T-helper 22 cell (primary cell): ENCODE measurements at places on chromosomes 6 and 20.

GRCh38 chr20:48728042-48728825 lies 99.6 kb downstream of the PREX1 start:
- no peak for DNase-seq

DNA sequence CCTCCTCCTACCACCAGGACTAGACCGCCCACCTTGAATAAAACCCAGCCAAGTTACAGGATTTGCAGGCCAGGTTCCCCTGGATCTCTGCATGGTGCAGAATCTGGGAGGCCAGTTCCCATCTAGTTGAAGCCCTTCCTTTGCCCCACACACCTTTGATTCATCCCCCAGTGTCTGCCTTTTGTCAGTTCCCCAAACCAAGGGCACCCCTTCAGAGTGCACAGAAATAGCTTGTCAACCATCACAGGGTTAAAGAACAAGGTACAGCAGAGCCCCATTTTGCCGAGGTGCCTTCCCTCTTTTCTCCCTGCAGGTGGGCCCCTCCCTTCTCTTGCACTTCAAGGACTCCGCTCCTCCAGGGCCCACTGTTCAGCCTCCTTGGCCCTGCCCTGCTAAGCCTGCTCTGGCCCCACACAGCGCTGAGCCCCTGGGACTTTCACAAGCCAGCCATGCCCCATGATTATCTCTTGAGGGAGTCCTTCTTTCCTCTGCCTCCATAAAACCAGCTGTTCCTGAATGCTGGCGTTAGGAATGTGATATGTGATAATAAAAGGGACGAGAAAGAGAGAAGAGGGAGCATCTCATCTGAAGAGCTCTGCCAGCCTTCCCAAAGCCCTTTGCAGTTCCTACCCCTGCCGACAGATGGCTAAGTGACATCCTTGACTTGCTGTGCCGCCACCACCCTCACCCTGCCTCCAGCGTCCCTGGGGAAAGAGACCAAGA lies 280.3 kb downstream of the CDC5L start:
- no peak for DNase-seq

DNA sequence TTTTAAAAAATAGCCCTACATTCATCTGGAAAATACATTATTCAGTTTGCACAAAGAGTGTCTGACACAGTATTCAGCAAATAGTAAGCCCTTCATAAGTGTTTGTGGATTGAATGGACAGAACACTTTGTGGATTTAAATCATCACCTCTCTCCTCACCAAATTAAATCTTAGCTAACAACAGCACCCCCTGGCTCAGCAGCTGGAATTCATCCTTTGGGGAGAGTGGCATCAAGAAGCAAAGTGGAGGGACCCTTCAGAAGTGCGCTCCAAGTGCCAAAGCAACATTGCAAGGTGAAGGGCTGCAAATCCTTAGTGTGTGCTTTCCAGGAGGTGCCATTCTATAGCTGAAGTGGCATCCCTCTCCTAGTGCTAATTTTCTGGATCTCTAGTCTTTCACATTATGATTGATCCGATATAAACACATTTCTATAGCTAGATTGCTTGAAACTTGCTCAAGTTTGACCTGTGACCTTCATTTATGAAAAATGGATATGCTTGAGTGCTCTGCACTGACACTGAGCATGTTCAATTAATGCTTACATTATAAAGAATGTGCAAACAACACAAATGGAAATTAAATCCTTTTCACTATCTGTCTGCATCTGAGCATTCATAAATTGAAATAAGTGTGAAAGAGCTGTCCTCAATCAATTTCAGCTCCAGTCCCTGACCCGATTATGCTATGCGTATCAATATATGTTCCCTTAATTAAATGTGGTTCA lies 891.7 kb downstream of the C6orf118 start:
- no peak for DNase-seq

DNA sequence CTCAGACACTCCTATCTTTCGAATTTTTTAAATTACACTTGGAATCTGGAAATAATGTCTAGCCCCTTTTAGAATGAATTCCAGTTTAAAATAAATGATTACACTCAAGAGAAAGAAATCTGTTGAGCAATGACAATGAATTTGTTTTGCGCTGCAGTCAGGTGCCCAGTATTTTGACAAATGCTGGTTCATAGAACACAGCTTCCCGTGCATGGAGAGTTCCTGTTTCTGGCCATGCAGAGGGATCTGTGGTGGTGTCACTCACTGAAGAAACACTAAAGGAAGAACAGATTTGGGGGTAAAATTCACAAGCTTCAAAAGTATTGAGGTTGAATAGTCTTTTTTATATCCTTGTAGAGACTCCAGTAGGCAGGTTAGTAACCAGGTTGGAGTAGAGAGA lies 113.4 kb upstream of the CEP85L start:
- no peak for DNase-seq

DNA sequence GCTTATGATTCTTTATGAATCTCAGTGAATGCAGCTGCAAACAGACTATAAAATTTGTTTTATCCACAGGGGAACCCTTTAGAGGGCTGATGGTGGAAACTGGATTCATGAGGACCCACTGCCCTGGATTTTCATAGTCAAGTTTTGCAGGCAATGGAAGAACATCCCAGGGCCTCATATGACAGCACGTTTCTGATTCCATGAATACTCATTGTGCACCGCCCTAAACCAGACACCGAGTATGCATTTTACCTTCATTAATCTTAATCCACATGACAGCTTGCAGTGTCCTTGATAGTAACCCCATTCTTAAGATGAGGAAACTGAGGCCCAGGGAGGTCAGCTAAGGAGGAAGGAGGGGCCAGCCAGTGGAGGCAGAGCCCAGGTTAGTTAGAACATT lies 270.4 kb downstream of the PREX1 start:
- no peak for DNase-seq

- DNase-seq, result no peak
Measured at GRCh38 chr20:2292416-2293110, 3.2 kb upstream of the TGM3 start.
